ENCODE measurements at places on chromosomes 16 and 17.

GRCh38 chr17:17729620-17730249 is 48.5 kb downstream of the RAI1 start:
- no peak overlapping the region for H3K27ac ChIP-seq
- no peak overlapping the region for H3K4me3 ChIP-seq
- DNase-seq, result peak; percentile 59
- H3K4me1 ChIP-seq, result peaks cover 43% of the 10 kb centered on the region

DNA sequence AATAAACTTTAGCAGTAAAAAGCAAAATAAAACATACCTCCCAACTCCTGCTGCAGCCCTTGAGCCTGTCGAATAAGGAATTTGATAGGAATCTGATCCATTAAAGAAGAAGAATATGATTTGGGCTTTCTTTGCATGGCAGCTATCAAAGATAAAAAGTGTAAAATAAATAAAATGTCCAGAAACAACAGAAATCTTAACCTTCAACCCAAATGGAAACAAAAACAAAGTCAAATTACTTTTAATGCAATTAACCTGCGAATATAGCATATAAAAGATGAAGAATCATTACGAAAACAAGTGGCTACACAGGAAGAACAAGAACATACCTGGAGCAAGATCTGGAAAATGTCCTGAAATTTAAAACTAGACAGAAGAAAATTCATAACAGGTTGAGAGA is 21.5 kb upstream of the BRIP1 start:
- H3K4me1 ChIP-seq, result no peaks in the 10 kb centered on the region
- H3K4me3 ChIP-seq, result no peak overlapping the region
- H3K27ac ChIP-seq, result no peak overlapping the region
- peaks cover 15% of the 10 kb centered on the region for H3K36me3 ChIP-seq
- H3K27me3 ChIP-seq, result no peaks in the 10 kb centered on the region

DNA sequence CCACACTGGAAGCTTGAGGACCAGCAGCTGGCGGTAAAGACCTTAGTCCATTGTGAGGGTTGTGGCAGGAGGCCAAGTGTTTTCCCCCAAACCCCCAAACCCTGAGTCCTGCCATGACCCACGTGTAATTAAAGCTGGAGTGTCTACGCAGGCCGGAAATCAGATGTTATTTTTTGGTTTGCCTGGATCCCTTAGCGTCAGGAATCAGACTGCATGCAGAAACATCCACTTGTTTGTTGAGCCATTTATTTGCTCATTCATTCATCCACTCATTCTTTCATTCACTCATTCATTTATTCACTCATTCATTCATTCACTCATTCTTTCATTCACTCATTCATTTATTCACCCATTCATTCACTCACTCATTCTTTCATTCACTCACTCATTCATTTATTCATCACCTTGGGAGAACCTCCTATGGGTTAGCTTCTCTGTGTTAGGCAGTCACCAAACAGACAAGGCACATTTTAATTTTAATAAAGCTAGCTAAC is 313.1 kb downstream of the MAF start:
- peaks cover 52% of the 10 kb centered on the region for H3K4me1 ChIP-seq
- peak overlapping the region; percentile 64 for H3K4me3 ChIP-seq
- H3K27ac ChIP-seq, result peak overlapping the region; percentile 43
- DNase-seq, result no peak

- peaks cover 10% of the 10 kb centered on the region for H3K4me1 ChIP-seq
- peaks cover 57% of the 10 kb centered on the region for H3K27me3 ChIP-seq
- DNase-seq, result peak; percentile 34
- no peak overlapping the region for H3K27ac ChIP-seq
Measured at GRCh38 chr17:81401723-81402529, 6.7 kb downstream of the BAHCC1 start.

DNA sequence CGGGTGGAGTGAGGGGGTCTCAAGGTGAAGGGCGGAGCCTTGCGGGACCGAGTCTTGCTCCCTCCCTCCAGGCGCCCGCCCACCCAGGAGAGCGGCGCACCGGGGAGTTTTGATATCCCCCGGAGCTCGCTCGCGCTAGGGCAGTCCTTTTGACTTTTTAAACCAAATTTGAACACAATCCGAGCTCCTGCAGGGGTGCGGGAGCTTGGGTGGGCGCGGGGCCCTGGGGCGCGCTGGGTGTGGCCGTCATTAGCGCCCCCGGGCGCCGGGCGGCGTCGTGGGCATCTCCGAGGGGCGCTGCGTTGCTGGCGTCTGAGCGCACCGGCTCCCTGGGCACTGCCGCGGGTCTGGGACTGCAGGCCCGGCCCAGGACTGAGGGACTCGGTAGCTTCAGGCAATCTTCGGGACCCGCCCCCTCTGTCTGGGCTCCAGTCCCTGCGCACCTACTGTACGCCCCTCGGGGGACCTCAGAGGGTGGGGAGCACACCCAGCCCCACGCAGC is 10.9 kb downstream of the MAF start:
- H3K4me3 ChIP-seq, result peak overlapping the region; percentile 69
- H3K36me3 ChIP-seq, result peaks cover 3% of the 10 kb centered on the region
- no peak for DNase-seq
- H3K4me1 ChIP-seq, result peaks cover 7% of the 10 kb centered on the region

DNA sequence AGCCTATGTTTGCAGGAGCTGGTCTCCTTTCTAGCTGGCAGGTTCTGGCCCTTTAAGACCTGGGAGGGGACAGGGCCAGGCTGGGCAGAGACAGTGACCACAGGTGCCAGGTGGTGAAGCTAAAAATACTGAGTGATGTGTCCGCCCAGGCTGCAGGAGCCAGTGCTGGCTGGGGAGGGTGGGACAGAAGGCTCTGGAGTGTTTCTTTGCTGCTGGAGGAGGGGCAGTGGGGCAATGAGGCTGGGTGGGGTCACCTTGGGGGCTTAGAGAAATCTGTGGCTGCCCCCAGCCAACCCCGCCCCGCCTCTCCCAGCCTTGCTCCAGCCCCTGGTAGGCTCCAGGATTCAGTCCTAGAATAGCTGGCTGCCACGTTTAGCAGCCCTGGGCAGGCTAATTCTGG is 30.4 kb upstream of the SBK1 start:
- H3K27me3 ChIP-seq, result peaks cover 19% of the 10 kb centered on the region
- no peaks in the 10 kb centered on the region for H3K36me3 ChIP-seq
- no peak overlapping the region for H3K27ac ChIP-seq
- H3K4me3 ChIP-seq, result no peak overlapping the region
- H3K4me1 ChIP-seq, result peaks cover 21% of the 10 kb centered on the region
- no peak for DNase-seq

DNA sequence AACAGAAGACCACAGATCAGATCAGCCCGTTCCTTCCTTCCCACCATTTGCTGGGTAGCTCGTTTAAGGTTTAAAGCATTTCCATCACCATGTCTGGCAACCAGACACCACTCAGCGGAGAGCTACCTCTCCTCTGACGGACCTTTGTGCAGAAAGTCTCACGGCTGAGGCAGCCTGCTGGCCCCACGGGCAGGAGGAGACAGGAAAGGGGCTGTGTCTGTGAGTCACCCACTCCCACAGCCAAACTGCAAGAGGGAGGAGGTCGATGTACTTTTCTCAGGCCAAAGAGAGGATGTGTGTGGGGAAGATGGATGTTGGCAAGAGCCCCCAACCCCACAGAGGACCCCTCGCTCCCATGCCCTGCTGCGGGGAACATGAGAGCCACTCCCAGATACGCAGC is 92.1 kb downstream of the ZNF423 start:
- no peak overlapping the region for H3K4me3 ChIP-seq
- no peak overlapping the region for H3K27ac ChIP-seq
- DNase-seq, result no peak
- H3K36me3 ChIP-seq, result no peaks in the 10 kb centered on the region

- no peak overlapping the region for H3K27ac ChIP-seq
- H3K27me3 ChIP-seq, result no peaks in the 10 kb centered on the region
- no peak for DNase-seq
- H3K4me3 ChIP-seq, result no peak overlapping the region
- peaks cover 2% of the 10 kb centered on the region for H3K36me3 ChIP-seq
- no peaks in the 10 kb centered on the region for H3K4me1 ChIP-seq
Measured at GRCh38 chr16:62240722-62241121, 204.5 kb upstream of the CDH8 start.

DNA sequence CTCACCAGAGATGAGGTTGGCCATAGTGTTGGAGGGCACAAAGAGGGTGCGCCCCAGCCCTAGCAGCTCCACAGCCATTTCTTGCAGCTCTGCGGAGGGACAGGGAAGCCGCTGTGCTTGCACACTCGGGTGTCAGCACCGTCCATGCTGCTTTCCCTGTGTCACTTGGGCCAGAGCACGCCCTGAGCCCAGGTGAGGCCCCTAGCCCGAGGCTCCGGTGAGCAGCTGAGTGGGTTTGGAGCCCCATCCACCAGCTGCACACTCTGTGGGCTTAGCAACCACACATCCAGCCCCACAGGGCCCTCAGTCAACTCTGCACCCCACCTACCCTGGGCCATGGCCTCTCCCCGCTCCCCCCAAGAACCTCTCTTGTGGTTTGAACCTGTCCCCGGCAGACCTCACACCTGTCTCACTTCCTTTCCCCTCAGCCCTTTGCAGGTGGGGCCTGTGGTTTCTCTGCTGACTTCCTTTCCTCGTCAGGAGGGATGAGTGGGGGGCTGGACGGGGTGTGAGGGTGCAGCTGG is 20.7 kb downstream of the TMEM235 start:
- no peaks in the 10 kb centered on the region for H3K27me3 ChIP-seq
- H3K27ac ChIP-seq, result no peak overlapping the region
- peak; percentile 51 for DNase-seq
- H3K4me1 ChIP-seq, result peaks cover 57% of the 10 kb centered on the region
- H3K36me3 ChIP-seq, result no peaks in the 10 kb centered on the region
- H3K4me3 ChIP-seq, result peak overlapping the region; percentile 67

- H3K27ac ChIP-seq, result no peak overlapping the region
- DNase-seq, result no peak
Measured at GRCh38 chr16:87675111-87675719, 72.9 kb downstream of the JPH3 start.

DNA sequence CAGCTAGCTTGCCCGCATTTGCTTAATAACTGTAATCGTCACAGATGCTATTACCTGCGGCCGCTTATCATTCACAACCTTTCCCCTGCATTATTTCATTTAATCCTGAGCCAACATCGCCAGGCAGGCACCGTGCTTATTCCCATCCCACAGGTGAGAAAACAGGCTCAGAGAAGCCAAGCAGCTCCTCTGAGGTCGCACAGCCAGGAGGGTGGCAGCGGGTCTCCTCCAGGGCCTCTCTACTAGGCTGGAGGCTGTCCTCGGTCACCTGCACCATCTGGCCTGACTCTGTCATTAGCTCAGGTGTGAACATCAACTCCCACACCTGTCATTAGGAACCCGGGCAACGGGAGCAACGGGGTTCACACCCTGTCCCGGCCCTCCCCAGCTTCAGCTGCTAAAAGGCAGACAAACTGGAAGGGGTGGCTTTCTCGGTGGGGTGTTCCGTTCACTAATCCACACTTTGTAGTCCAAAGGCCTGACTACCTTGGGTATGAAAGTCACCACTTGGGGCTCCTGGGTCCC is 3.0 kb downstream of the PPL start:
- H3K36me3 ChIP-seq, result no peaks in the 10 kb centered on the region
- peaks cover 19% of the 10 kb centered on the region for H3K27me3 ChIP-seq
- no peak for DNase-seq
- H3K4me1 ChIP-seq, result peaks cover 6% of the 10 kb centered on the region
- H3K4me3 ChIP-seq, result no peak overlapping the region

DNA sequence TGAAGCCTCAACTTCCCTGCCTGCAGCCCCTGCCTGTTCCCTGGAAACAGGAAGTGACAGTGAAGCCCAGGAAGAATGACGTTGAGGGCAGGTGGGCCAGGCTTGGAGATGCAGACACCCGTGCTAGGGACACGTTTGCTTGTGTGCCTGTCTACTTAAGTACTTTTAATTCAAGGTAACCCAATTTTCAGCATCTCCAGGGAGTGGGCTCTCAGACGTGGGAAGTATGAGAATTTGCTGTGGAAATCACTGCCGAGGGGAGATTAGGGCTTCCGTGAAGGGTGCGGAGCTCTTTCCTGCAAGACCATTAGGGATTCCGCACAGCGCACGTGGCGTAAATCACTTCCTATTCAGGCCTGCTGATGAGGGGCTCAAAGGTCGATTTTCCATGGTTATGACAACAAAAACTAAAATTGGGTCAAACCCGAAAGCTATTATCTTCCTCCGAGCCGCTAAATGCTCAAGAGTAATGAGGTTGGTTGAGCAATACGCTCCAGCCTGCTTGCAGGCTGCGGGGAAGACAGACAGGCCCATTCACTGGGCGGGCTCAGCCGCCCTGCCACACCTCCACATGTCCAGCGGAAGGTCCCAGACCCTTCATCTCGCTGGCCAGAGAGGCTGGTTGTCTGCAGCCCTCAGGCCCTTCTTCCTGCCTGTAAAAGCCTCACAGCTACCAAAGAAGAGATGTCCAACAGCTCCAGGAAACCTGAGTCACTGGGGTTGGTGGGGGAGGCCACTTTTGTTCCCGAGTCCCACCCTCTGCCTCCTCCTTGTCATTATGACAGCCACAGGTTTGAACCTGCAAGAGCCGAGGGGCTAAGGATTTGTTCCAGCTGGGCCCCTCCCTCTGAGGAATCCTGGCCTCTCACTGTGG is 109.9 kb downstream of the RBFOX3 start:
- no peak overlapping the region for H3K4me3 ChIP-seq
- DNase-seq, result no peak
- no peak overlapping the region for H3K27ac ChIP-seq
- H3K27me3 ChIP-seq, result peaks cover 35% of the 10 kb centered on the region
- H3K4me1 ChIP-seq, result no peaks in the 10 kb centered on the region
- H3K36me3 ChIP-seq, result no peaks in the 10 kb centered on the region

- H3K4me3 ChIP-seq, result no peak overlapping the region
- peaks cover 7% of the 10 kb centered on the region for H3K27me3 ChIP-seq
- H3K36me3 ChIP-seq, result no peaks in the 10 kb centered on the region
Measured at GRCh38 chr17:11935734-11936406, 61.4 kb downstream of the ZNF18 start.

DNA sequence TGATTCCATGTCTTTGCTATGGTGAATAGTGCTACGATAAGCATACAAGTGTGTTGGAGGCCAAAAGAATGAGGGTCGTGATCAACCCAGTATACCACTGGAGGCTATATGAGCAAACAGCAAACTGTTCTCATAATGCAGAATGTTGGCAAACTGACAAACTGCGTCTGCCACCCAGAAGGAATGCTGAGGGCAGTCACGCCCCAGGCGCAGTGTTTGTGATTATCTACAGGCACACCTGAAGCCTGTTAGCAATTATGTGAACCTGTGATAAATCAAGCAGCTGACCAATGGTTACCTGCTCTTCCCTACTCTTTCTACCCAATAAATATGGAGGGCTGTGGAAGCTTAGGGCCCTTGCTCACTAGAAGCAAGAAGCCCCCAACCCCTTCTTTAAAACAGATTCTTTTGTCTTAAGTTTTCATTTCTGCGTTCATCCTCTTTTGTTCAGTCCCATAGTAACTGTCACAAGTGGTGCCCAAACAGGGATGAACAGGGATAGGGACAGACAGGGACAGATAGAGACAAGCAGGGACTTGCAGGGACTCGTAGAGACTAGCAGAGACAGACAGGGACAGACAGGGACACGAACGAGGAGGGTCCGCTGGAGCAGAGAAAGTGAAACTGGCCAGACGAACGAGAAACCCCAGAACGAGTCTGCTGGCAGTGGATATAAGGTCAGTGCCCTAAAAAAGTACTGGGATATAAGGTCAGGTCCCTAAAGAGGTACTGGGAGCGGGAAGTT is 25.1 kb downstream of the CD300LG start:
- no peaks in the 10 kb centered on the region for H3K36me3 ChIP-seq
- no peak for DNase-seq
- H3K27ac ChIP-seq, result no peak overlapping the region

GRCh38 chr17:80118601-80119270 is 17.4 kb downstream of the GAA start:
- H3K4me1 ChIP-seq, result no peaks in the 10 kb centered on the region
- DNase-seq, result no peak
- H3K27ac ChIP-seq, result no peak overlapping the region

GRCh38 chr17:21140911-21141310 is 14.1 kb downstream of the DHRS7B start:
- H3K36me3 ChIP-seq, result peaks cover 8% of the 10 kb centered on the region
- no peak overlapping the region for H3K27ac ChIP-seq
- DNase-seq, result no peak
- H3K4me1 ChIP-seq, result no peaks in the 10 kb centered on the region
